Activated CD8-positive, alpha-beta memory T cell treated with anti-CD3 and anti-CD28 coated beads, Interleukin-2, amount 50 U/mL, for 48 hours (primary cell): ENCODE measurements at places on chromosomes 12 and 14.

GRCh38 chr14:53020193-53020932 lies 69.5 kb upstream of the FERMT2 start:
- DNase-seq, result no peak

GRCh38 chr12:119117936-119118335 lies 60.8 kb upstream of the HSPB8 start:
- DNase-seq, result no peak

DNA sequence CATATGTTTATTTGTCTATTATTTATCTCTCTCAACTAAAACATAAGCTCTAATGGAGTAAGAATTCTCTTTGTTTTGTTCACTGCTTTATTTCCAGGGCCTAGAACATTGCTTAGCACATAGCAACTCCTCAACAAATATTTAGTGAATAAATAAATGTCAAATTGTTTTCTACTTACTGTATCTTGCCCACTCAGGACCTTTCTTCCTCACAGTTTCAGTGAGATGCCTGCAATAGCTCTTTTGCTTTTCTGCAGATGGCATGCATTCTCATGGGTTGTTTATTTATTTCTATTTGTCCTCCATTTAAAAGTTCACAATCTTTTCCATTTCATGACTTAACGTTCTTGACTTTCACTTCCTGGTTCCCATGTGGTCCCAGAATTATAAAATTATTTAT lies 94.9 kb upstream of the TTC7B start:
- no peak for DNase-seq

DNA sequence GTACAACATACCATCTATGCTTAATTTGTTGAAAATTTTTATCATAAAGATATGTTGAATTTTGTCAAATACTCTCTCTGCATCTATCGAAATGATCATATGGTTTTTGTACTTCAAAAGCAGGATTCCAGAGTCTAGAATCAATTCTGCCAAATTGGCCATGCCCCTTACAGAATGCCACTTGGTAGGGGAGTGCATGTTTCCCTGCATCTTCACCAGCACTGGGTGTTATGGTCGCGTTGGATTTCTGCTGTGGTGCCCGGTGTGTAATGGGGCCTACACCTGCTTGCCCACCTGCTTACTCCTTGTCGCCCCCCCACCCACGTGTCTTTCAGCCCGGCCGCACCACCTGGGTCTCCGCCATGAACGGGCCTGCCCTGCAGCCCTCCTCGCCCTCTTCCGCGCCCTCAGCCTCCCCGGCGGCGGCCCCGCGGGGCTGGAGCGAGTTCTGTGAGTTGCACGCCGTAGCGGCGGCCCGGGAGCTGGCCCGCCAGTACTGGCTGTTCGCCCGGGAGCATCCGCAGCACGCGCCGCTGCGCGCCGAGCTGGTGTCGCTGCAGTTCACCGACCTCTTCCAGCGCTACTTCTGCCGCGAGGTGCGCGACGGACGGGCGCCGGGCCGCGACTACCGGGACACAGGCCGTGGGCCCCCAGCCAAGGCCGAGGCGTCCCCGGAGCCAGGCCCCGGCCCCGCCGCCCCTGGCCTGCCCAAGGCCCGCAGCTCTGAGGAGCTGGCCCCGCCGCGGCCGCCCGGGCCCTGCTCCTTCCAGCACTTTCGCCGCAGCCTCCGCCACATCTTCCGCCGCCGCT lies 12.3 kb downstream of the SH2B3 start:
- no peak for DNase-seq

GRCh38 chr14:88203291-88203690 lies 119.8 kb downstream of the KCNK10 start:
- DNase-seq, result no peak

DNA sequence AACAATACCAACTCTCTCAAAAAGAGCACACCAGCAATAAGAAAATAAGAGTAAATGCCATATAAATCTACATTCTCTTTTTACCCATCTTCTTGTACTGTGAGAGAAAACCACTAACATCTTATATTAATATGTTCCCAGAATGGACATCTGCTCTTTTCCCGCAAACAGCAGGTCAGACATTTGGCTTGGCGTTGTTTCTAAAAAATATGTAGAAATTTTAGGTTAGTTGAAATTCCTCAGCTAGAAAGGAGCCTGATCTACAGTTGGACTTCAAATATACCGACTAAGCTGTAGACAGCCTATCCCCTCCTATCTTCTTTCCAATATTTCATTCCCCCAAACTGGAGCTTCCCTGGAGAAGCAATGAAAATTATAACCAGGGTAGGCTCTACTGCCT lies 88.7 kb downstream of the PPP2R5E start:
- no peak for DNase-seq

DNA sequence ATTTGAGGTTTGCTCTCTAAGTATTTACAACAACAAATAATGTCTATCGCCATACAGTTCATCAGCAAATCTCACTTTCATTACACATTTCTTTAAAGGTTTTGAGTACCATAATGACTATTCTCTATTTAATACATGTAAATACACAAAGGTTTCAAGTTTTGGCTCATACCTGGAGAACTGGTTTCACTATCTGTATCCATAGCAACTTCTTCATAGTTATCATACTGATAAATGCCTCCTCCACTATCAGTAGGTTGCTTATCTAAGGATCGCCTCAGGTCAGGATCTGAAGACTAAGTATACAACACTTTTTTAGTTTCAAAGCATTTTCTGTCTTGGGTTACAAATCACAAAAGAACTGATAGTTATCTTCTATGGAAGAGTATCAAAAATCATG lies 21.4 kb downstream of the ZFC3H1 start:
- DNase-seq, result no peak

GRCh38 chr14:51547701-51548100 lies 104.0 kb upstream of the FRMD6 start:
- DNase-seq, result no peak

DNA sequence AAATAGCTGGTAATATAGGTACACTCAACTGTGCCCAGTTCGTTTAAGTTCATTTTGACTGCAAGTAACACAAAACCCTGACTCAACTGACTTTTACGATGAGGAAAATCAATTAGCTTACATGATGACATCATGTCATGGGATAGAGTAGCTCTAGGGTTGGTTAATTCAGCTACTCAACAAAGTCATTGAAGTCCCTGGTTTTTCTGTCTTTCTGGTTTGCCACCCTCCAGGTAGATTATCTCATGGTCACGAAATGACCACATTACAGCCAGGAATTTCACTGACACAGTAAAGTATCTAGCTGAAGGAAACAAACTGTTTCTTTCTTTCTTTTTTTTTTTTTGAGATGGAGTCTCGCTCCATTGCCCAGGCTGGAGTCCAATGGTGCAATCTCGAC lies 68.5 kb upstream of the FUT8 start:
- no peak for DNase-seq

DNA sequence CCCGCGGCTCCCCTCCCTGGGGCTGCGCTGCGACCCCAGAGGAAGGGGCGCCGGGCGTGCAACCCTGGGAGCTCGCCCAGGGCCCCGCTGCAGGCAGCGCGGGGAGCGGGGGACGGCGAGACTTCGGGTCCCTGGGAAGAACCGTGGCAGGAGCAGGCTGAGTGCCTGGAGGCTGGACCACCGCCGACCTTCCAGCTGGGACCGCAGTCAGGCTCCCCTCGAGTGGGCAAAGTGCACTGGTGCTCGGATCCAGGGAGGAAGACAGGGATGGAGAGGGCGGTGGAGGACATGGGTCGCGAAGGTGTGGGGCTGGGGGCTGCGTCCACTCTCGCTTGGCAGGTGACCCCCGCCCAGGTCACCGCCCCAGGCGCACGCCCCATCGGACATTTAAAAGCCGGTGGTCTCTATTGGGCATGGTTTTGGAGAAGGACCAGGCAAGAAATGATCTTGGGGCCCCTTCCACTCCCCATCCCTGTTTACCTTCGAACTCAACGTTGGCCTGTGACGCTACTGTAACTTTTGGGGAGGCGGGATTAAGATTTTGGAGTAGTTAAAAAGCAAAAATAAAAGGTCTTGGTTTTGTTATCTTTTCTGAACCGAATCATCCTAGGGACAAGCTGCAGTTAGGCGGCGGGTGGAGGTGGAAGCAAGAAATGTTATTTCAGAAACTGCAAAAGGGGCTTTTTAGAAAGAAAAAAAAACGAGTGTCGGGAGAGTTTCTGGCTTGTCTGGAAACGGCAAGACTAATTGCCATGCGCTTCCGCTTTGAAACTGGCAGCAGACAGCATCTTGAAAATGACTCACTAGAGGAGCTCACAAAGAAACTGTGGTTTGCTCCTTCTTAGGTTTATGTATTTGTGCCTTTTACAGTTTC lies 1.0 kb downstream of the ELK3 start:
- DNase-seq, result peak; percentile 76

GRCh38 chr14:103641161-103641560 lies 12.2 kb downstream of the KLC1 start:
- DNase-seq, result no peak

GRCh38 chr12:64419696-64420095 lies 15.5 kb downstream of the XPOT start:
- DNase-seq, result no peak

GRCh38 chr12:27965411-27965810 lies 7.1 kb downstream of the PTHLH start:
- DNase-seq, result no peak

GRCh38 chr12:23002381-23002780 lies 377.4 kb downstream of the ETNK1 start:
- no peak for DNase-seq

- DNase-seq, result no peak
These were observed 934.4 kb downstream of the FLRT2 start for GRCh38 chr14:86464341-86464740.

GRCh38 chr12:130162745-130163460 lies 639 bp downstream of the FZD10 start:
- peak; percentile 53 for DNase-seq

- DNase-seq, result no peak
These were observed 21.6 kb downstream of the PRKCH start for GRCh38 chr14:61342932-61343331.

GRCh38 chr12:125125271-125125670 lies 60.0 kb downstream of the AACS start:
- DNase-seq, result no peak

GRCh38 chr12:57854965-57855364 lies 8.4 kb upstream of the CTDSP2 start:
- DNase-seq, result no peak
